ENCODE measurements at places on chromosomes 3 and 15.
A peak's percentile ranks its signal among the peaks of the same experiment; 100 is the strongest.

- no peak for DNase-seq
These were observed 87.7 kb upstream of the DPH6 start for GRCh38 chr15:35633677-35634076.

DNA sequence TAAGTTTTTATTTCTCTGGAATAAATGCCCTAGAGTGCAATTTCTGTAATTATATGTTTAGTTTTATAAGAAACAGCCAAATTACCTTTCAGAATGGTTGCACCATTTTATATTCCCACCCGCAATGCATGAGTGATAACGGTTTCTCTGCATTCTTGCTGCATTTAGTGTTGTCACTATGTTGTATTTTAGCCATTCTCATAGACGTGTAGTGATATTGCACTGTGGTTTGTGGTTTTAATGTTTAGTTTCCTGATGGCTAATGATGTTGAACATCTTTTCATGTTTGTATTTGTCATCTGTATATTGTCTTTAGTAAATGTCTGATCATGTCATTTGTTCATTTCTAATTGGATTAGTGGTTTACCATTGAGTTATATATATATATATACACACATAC is 73.0 kb upstream of the GOLIM4 start:
- no peak for DNase-seq

DNA sequence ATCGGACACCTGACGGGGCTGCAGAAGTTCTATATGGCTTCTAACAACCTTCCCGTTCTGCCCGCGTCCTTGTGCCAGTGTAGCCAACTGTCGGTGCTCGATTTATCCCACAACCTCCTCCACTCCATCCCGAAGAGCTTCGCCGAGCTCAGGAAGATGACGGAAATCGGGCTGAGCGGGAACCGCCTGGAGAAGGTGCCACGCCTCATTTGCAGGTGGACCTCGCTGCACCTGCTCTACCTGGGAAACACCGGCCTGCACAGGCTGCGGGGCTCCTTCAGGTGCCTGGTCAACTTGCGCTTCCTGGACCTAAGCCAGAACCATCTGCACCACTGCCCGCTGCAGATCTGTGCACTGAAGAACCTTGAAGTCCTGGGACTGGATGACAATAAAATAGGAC is 9.8 kb upstream of the LRRC34 start:
- DNase-seq = no peak

DNA sequence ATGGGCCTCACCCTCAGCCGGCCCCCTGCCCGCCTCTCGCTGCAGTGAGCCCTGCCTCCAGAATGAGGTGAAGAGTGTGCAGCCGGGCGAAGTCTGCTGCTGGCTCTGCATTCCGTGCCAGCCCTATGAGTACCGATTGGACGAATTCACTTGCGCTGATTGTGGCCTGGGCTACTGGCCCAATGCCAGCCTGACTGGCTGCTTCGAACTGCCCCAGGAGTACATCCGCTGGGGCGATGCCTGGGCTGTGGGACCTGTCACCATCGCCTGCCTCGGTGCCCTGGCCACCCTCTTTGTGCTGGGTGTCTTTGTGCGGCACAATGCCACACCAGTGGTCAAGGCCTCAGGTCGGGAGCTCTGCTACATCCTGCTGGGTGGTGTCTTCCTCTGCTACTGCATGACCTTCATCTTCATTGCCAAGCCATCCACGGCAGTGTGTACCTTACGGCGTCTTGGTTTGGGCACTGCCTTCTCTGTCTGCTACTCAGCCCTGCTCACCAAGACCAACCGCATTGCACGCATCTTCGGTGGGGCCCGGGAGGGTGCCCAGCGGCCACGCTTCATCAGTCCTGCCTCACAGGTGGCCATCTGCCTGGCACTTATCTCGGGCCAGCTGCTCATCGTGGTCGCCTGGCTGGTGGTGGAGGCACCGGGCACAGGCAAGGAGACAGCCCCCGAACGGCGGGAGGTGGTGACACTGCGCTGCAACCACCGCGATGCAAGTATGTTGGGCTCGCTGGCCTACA is 8.5 kb downstream of the GRM2 start:
- no peak for DNase-seq

GRCh38 chr3:19364148-19364547 is 215.8 kb downstream of the KCNH8 start:
- no peak for DNase-seq

GRCh38 chr3:136839556-136839931 is 20.6 kb downstream of the SLC35G2 start:
- DNase-seq = no peak

- no peak for DNase-seq
These were observed 45.0 kb downstream of the RFTN1 start for GRCh38 chr3:16468336-16469098.

GRCh38 chr3:38521391-38521987 is 25.3 kb downstream of the EXOG start:
- DNase-seq = peak; percentile 5

GRCh38 chr3:29057326-29057725 is 223.5 kb upstream of the RBMS3 start:
- no peak for DNase-seq

DNA sequence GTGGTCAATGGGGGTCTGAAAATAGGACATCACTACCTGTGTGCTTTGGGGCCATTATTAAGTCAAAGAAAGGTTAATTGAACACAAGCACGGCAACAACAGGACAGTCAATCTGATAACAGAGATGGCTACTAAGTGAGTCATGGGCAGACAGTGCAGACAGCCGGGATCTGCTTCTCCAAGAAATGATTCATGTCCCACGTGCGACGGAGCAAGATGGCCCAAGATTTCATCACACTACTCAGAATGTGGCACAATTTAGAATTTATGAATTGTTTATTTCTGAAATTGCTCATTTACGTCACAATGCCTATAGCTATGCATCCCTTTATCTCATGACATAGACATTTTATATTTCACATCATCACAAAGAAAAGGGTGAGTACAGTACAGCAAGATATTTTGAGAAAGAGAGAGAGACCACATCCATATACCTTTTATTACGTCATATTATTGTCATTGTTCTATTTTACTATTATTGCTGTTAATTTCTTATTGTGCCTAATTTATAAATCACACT is 770.6 kb upstream of the NR2F2 start:
- no peak for DNase-seq

DNA sequence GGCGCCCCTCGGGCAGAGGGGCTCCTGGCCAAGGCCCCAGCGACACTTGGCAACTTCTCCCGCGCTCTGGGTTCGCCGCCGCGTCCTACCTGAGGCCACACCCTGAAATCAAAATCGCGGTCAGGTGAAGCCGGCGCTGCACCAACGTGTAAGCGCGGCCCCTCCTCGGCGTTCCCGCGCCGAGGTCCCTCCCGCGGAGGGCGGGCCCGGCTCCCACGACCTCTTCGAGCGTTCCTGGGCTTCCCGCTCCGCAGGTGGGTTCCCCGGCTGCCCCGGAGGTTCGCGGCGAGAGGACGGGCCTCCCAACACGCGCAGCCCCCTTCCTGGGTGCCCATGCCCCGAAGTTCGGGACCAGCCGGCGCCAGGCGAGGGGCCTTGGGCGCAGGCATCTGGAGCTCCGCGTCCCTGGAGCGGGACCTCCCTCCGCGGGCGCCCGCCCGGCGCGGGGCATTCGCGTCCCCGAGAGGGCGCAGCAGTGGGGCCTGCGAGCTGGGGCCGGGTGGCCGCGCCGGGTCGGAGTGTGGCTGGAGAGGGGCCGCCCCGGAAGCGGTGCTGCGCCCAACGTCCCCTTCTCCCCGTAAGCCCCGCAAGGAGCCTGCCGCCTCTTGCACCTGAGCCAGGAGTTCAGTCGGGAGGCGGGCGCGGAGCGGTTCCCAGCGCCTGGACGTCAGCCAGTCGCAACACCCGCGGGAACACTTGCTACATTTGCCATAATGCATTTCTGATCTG is 13.7 kb downstream of the PAK6 start:
- DNase-seq = no peak

- no peak for DNase-seq
These were observed 46.6 kb downstream of the PPARG start for GRCh38 chr3:12335421-12335820.

- DNase-seq = no peak
These were observed 13.9 kb upstream of the C15orf61 start for GRCh38 chr15:67506775-67507747.

GRCh38 chr15:99763827-99764226 is 30.6 kb upstream of the LYSMD4 start:
- no peak for DNase-seq

DNA sequence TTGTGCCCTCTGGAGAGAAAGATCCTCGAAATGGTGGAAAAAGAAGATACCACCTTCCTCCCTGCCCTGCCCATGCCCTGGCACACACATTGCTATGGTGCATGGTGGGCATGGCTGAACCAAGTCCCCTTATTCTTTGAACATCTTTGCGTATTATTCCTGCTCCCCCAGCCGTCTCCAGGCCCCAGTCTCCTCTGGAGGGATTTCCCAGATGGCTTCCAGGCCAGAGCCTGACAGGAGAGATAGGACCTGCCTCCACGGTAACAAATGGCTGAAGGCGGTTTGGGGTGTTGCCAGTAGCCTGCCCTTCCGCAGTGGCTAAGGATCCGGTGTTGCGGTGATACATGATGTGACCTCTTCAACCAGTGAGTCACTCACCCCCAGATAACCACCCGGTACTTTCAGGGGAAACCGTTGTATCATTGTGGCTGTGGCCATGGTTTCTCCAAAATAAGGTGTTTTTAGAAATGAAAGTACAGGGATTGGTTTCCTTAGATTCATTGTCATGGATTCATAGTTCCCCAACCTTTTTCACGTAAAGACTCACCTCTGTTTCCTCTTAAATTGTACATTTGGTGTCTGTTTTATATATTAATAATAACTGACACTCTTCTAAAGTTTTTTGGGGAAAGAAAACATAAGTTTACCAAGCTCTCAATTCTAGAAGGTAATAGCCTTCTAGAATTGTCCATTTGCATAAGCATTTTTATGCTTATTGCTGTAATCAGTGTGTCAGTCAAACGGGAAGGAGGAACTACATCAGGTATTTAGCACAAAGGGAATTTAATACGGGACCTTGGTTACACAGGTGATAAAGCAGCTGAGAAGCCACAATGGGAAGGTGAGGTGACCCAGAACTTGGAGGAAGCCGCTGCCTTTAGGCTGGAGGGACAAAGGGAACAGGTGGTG is 25.9 kb downstream of the SMAD3 start:
- DNase-seq = peak; percentile 58

DNA sequence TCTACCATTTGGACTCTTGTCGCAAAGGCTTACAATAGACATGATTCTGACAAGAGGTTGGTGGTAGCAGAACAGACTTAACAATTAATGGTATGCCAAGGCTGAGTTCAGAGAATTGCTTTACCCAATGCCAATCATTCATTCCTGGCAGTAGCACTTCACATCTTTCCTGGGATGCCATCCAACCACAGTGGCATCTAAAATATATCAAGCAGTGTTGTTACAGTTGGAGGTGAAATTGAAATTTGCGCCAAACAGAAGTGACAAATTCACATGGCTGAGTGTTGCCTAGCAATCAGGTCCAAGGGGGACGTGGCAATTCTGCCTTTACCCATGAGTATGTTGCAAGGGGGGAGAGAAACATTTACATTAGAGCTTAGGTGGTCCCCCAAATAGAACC is 21.0 kb upstream of the DPH6 start:
- no peak for DNase-seq

- no peak for DNase-seq
These were observed 1.1 kb downstream of the C2CD4B start for GRCh38 chr15:62164014-62164395.

DNA sequence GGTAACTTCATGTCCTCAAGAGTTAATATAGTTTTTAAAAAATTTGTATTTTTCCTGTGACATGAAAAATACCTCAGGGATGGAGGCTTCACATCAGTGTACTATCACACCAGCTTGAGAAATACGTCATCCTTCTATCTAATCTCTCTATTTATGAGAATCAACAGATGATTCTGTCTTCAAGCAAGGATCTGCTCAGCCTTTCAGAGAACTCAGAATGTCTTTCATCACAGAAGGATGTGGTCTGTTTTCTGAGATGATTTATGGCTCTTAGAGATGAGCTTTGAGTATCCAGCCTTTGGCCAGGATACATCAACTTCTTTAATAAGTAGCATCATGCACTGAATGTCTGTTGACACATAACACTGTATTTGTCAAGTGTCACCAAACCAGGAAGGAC is 193.9 kb downstream of the DTWD1 start:
- DNase-seq = no peak

GRCh38 chr3:189909573-189909972 is 211.1 kb downstream of the P3H2 start:
- DNase-seq = no peak

DNA sequence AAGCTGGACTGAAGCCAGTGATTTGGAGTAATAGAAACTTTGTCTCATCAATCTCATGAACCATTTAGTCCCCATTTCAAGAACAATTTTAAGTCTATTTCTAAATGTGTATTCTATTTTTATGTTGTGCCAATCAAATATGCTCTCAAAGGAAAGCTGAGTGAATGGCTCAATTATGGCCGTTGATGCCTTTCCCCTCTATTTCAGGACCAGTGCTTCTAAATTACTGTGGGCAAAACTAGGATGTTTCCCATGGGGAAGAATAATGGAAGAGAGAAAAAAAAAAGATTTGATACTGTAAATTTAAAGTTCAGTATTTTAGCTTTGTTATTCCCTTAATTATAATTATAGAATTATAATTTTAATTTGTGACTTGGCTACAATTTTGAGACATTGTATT is 110.1 kb downstream of the CADM2 start:
- no peak for DNase-seq

DNA sequence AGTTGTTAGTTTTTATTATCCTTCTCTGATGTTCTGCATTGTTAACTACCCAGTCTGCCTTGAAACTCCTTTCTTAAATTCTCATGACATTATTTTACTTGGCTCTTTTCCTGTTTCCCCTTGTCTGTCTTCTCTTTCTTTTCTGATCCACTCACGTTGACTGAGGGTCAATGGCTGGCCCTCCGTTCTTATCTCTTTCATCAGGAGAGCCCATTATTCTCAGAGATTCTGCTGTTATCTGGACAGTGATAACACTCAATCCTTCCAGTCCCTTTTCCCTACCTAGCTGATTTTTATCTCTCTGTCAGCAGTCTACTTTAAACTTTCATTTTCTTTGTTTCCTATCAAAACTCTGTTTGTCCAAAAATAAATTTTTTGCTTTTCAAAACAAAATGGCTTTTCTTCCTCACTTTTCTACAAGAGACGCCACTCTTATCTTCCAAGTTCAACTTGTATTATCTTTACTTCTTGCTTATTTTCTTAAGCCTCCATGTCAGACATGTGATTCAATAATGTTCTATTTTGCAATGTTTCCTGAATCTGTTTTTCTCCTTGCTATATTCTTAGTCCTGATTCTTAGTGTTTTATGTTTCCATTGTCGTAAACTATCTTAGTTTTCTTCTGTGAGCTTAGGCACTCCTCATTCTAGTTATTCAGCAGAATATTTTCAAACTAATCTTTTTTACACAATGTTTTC is 120.2 kb downstream of the NEDD4 start:
- DNase-seq = no peak

DNA sequence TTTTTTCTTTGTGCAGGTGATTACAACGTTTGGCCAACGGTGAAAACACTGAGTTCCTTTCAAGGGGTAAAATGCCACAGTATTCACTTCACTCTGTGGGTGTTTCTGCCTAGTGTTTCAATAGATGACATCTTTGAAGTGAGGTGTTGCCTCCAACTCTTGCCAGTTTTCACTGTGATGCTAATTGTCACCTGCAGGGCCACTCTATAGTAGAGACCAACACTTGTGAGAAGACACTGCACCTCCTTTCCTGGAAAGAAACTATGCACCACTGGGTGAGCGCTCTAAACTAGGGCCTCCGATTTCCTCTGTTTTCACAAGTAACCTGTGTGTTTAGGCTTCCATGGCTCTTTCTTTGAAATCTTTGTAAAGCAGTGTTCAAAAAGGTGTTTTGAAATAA is 98.3 kb downstream of the THRB start:
- no peak for DNase-seq
